Mesenchymal stem cell (in vitro differentiated cells and primary cell): ENCODE measurements at places on chromosomes 5 and 9.

DNA sequence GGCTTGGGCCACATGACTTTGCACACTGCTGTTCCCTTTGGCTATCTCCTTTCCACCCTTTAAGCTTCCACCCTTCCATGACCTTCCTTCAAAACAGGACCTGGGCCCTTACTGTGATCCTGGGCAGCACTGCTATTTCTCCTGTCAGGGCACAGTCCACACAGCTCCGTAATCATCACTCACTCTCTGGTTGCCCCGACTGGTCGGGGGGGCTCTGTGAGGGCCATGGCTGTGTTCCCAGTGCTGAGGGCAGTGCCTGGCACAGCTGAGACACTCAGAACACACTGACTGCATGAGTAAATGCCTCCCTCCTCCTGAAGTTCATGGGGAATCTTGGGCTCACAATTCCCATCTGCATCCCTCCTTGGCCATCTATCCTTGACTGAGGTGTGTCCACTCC, 12.2 kb downstream of the TRAF1 start:
- peaks cover 9% of the 10 kb centered on the region for H3K36me3 ChIP-seq
- no peaks in the 10 kb centered on the region for H3K27me3 ChIP-seq
- no peak overlapping the region for H3K4me3 ChIP-seq

DNA sequence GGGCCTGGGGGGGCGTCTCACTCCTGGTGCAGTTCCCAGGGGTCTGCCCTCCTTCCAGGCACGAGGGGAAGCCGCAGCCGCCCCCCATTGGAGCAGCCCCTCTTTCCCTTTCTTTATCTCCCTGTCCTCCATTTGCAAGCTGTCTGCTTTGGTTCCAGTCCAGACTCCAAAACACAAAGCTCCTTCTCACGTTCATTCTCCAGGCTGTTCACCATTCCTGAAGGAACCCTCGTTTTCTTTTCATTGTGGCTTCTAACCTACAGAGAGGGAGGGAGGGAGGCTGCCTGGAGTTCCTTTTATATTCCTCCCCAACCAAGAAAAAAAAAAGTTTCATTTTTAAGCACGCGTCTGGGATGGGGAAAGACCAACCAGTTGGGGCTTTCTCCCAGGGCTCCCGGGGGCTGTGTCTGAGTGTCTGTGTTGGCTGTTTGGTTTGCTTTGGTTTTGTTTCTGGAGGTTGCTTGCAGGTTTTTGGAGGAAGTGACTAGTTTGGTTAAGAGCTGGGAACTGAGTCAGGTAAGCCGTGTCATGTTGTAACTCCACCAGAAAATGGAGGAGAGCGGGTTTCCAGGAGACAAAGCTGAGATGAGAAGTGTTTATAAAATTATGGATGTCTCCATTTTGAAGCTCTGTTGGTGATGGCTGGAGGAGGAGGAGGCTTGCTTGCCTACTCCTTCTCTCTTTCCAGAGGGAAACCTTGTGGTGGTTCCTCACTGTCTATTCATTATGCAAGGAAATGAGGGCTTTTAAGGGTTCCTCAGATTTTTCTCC, 1.6 kb downstream of the ZNF462 start:
- H3K36me3 ChIP-seq: no peaks in the 10 kb centered on the region
- H3K4me3 ChIP-seq: peak overlapping the region; percentile 95
- peak overlapping the region; percentile 84 for H3K27ac ChIP-seq
- peak; percentile 67 for DNase-seq

- no peaks in the 10 kb centered on the region for H3K27me3 ChIP-seq
- peak overlapping the region; percentile 34 for H3K27ac ChIP-seq
- peaks cover 36% of the 10 kb centered on the region for H3K36me3 ChIP-seq
- peaks cover 2% of the 10 kb centered on the region for H3K4me1 ChIP-seq
- H3K4me3 ChIP-seq: no peak overlapping the region
Measured at GRCh38 chr5:41747301-41747700, 122.9 kb downstream of the OXCT1 start.

- H3K27ac ChIP-seq: no peak overlapping the region
- H3K4me1 ChIP-seq: no peaks in the 10 kb centered on the region
- DNase-seq: no peak
- no peaks in the 10 kb centered on the region for H3K27me3 ChIP-seq
- no peak overlapping the region for H3K4me3 ChIP-seq
Measured at GRCh38 chr5:6508931-6509330, 60.3 kb downstream of the UBE2QL1 start.

DNA sequence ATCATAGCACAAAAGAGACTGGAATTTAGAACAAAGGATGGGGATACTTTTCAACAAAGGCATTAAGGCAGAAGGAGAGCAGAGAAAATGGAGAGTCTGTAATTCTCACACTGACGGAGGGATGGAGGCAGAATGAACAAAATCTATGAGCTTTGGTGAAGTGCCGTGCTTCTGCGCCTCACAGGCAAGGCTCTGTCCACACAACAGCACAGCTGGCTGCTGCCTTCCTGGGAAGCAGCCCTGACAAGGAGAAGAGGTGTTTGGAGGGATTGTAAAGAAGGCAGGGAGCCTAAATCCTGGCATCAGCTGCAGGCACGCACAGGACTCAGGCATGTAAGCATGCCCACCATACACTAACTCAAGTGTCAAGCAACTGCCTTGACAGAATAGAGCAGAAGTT, 485.2 kb upstream of the KIF2A start:
- no peaks in the 10 kb centered on the region for H3K36me3 ChIP-seq
- no peak for DNase-seq
- H3K4me3 ChIP-seq: no peak overlapping the region
- peaks cover 18% of the 10 kb centered on the region for H3K27me3 ChIP-seq
- H3K4me1 ChIP-seq: no peaks in the 10 kb centered on the region

DNA sequence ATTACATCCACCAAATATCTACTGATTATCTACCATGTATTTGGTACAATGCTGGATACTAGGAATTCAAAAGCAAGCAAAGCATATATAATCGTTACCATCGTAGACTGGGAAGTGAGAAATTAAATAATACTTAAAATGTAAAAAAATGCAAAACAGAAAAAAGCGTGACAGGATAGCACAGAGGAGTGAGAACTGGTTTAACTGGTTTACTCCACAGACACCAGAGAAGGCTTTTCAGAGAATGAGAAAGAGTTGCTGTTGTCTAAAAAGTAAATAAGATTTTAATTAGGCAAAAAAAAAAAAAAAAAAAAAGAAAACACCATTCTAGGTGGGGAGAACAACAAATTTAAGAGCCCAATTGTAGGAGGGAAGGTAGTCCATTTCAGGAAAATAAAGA, 657.9 kb upstream of the ST8SIA4 start:
- H3K27ac ChIP-seq: no peak overlapping the region
- H3K4me3 ChIP-seq: no peak overlapping the region
- H3K4me1 ChIP-seq: no peaks in the 10 kb centered on the region
- H3K36me3 ChIP-seq: no peaks in the 10 kb centered on the region
- H3K27me3 ChIP-seq: no peaks in the 10 kb centered on the region
